Activated CD8-positive, alpha-beta memory T cell treated with anti-CD3 and anti-CD28 coated beads for 4 hours (primary cell): ENCODE measurements at places on chromosomes 4 and X.

DNA sequence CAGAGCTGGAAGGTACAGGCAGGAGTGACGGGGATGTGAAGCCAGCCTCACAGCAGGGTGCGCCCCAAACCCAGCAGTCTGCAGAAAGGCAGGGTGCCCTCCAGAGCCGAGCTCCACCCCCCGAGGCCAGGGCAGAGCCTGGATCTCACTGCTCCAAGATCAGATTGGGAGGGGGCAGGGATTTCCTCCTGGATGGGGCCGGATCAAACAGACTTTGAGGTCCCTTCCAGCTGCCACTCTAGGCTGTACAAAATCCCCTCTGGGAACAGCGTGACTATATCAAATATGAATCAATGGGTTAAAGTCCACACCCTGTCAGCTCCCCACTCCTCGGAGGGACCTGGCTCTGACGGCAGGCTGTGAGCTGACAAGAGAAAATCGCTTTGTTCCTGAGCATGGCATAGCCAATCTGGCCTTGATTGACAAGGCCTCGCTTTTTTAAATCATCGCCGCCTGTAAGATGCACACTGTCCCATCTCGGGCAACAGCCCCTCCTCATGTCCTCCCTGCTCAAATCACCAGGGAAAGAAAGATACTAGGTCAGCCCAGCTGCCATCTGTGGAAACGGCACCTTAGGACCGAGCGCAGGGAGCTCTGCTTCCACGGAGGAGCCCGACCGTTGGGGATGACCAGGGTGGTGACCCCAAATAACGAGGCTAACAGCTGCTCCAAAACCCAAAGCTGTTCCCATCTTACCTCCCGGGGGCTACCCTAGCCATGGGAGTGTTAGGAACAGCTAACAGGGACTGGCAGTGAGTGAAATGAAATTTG is 39.9 kb downstream of the PSAPL1 start:
- DNase-seq, result no peak

GRCh38 chr4:181468451-181468850 is 774.8 kb upstream of the TENM3 start:
- DNase-seq, result no peak

GRCh38 chrX:130516123-130516522 is 114.3 kb downstream of the RBMX2 start:
- DNase-seq, result no peak

DNA sequence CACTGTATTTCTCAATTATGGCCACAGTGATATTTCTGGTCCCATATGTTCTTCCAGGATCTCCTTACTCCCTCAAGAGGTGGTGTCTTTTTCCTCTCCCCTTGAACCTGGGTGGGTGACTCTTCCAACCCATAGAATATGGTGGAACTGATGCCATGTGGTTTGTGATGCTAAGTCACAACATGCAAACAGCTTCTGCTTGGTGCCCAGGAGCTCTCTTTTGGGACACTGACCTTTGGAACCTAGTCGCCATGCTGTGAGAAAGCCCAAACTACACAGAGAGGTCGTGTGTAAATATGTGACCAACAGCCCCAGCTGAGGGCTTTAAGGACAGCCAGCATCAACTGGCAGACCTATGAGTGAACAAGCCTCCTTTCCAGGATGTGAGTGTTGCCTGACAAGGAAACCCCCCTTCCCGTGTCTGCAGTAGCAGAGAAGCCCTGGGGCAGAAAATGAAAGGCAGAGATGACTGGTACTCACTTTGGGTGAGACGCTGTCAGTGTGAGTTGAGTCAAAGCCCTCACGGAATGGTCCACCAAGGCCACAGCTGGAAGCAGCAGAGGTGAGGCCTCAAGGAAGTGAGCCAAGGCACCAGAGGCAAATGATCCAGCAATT is 223.4 kb downstream of the BCOR start:
- no peak for DNase-seq

- DNase-seq, result no peak
Observed at GRCh38 chrX:136780241-136780640, 491 bp downstream of the ARHGEF6 start.

- DNase-seq, result no peak
Observed at GRCh38 chr4:98027827-98028226, 115.4 kb downstream of the STPG2 start.

DNA sequence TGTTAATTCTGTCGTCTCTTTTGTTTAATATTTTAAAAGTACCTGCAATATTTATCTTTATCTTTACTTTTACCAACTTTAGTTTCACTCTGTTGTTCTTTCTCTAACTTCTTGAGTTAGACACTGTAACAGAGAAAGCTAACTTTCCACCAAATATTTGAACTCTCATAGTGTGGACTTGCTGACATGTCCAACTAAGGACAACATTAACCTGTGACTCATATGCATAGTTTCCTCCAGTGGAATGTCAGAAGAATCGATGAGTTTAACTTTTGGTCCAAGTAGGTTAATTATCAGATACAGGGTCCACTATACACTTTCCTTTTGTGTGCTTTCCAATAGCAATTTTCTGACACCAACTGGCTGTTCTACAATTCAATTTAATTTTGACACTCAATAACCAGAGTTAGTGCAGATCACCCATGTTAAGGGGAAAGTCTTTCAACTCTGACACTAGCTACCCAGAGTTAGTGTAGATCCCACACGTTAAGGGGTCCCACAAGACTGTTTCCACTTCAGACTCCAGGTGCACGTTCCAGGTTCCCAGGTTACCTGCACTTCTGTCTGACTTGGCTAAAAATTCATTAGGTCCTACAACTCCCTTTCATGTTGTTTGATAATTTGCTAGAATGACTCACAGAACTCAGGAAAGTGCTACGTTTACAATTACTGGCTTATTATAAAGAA is 559.0 kb upstream of the AMOT start:
- DNase-seq, result no peak

DNA sequence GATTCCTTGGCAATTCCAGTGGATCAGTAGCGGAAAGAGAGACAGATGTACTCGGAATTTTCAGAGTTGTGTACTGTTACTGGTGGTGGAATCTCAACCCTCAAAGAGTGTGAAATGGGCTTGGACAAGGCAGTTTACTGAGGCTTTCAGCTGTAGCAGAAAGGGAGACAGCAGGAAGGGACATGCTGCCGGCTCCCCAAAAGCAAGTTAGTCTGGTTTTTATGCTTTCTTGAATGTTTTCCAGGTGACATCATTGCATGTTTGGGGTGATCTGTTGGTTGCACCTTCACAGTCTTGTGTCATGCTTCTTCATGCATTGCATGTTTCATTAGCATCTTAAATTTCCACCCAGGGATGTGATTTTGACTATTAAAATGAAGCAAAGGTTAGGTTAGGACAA is 1282.2 kb downstream of the ADGRL3 start:
- no peak for DNase-seq

- no peak for DNase-seq
Observed at GRCh38 chr4:142567620-142568451, 278.3 kb downstream of the INPP4B start.

DNA sequence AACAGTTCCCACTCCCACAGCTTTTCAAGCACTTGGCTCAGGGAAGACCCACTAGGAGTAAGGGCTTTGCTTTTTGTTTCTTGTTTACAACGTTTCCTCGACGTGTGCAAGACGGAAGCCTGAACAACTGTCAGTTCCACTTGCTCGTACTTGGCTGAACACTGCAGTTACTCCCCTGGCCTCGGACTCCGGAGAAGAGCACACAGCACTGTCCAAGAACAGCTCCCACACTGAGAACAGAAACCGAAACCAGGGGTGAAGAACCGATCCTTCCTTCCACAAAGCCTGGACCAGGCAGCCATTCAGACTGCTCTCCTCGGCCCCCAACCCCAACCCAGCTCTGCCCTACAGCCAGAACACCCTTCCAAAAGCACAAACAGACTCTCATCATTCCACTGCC is 25.5 kb downstream of the IRF2 start:
- no peak for DNase-seq

DNA sequence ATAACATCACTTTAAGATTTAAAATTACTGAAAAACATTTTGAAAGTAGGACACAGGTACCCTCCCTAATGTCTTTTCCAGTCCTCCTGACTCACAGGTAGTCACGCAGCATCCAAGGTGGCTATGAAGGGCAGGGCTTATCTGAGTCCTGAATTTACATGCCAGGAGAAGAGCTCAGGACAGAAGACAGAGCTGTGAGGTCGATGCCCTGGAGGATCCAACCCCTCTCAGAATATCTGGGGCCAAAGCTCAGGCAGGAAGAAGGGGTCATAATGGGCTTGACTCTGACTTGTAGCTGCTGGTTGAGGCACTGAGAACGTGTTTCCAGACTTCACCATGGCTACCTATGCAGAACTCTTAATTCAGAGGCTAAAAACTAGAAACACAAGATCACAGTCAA is 177.5 kb downstream of the AASDH start:
- no peak for DNase-seq

- DNase-seq, result no peak
Observed at GRCh38 chrX:134294548-134294947, 57.6 kb downstream of the CCDC160 start.

GRCh38 chr4:135838889-135839288 is 1637.3 kb upstream of the PABPC4L start:
- no peak for DNase-seq

- DNase-seq, result no peak
Observed at GRCh38 chr4:174460684-174461083, 61.6 kb downstream of the HPGD start.

DNA sequence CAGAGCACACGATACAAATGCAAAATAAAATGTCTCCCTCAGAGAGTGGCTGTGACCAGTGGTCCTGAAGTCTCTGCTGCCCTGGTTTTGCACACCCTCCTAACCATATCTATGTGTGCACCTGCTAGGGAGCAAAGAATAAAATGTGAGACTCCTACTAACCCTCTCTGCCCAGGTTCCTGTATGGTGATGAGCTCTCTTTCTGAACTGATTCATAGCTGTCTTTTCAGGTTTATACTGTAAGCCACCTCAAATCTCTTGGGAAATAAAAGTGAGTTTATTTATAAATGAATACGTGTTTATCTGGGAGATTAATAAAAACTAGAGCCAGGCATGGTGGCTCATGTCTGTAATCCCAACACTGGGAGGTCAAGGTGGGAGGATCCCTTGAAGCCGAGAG is 126.0 kb upstream of the RBPJ start:
- DNase-seq, result no peak

DNA sequence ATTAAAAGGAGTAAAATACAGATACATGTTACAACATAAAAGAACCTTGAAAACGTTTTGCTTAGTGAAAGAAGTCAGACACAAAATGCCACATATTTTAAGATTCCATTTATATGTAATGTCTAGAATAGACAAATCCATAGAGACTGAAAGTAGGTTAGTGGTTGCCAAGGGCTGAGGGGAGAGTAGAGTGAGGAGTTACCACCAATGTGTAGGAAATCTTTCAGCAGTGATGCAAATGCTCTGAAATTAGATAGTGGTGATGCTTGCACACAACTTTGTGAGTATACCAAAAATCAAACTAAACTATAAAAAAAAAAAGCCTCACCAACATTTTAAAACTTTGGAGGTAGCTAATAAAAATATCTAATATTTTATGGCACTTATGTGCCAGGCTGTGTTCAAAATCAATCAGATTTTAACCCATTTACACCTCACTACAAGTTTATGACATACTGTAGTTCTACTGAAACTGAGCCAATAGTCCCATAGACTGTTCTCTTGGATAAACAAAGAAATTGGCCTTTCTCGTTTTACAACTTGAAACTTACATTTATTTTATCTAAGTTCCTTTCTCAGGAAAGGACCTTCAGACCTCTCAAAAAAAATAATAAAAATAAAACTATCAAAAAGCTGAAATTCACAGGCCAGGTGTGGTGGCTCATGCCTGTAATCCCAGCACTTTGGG is 29.1 kb upstream of the KLHL8 start:
- no peak for DNase-seq

DNA sequence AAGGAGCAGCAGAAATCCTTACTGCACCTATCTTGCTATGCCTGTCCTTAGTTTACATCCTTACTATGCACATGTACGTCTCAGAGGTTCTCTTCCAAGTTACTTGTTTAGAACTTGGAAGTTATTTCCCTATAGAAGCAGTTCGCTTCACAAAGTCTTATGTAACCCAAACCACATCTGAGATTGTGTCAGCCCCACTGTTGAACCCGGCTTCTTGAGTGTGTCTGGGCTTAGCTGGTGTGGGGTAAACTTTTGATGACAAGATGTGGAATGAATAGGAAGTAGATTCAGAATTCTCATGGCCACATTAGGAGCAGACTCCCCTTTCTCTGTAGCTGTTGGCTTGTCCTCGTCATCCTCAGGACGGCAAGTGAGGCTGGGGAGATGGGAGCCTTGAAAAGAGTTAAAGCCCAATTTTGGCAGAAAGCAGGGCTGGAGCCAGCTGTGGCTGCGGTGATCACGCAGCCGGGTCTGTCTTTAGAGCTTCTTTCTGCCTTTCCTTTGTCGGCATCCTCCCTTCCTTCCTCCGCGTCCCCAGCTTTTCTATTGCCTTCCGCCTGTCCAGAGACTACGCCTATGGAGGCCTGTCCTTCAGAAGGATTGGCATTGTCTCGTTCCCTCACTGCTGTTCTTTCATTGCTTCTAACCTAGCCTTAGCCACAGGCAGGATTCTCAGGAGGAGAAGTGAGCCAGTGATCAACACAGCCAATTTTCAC is 23.0 kb upstream of the LIMCH1 start:
- DNase-seq, result no peak

GRCh38 chr4:40210776-40211175 is 13.9 kb downstream of the RHOH start:
- no peak for DNase-seq

DNA sequence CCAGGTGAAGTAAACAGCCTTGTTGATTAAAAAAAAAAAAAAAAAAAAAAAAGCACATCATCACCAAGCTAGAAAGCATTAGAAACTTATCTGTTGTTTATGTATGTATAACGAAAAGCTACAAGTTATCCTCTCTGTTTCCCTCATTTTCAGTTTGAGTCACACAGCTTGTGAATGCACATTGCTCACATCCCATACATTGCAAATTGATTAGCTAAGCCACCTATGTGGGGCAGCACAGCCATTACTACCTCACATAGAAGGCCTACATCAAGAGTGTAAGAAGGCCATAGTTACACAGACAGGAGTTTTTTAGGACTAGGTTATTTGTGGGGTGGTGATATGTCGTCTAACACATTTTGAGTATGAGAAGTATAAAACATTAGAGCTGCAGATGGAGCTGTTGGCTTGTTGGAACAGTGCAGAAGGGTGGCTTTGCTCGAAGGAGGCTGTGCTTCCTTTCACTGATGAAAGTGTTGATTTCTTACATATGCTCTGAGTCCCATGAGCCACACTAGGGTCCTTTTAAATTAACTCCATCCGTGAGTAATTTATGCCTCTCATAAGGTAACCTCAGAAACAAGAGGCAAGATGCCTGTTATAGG is 431.6 kb downstream of the GABRG1 start:
- DNase-seq, result no peak

DNA sequence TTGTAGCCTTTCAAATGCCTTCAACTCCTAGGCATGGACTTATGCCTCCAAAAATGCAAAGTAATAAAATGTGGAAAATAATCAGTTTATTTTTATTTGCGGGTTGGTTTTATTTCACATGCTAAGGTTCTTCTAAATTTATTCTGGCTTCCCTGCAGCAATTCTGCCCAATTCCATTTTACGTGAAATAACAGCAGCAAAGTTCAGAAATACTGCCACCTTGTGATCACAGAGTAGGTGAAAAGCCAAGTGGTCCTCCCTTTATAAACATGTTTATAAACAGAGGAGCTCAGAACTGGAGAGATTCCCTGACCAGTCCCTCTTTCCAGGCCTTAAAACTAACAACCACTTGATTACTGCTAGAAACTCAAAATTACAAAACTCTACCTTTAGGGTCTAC is 14.7 kb upstream of the DCHS2 start:
- DNase-seq, result no peak

- no peak for DNase-seq
Observed at GRCh38 chrX:20218836-20219505, 47.7 kb downstream of the RPS6KA3 start.

GRCh38 chr4:78320349-78320935 is 231.1 kb upstream of the ANXA3 start:
- no peak for DNase-seq

- no peak for DNase-seq
Observed at GRCh38 chr4:3311095-3311372, 18.2 kb downstream of the RGS12 start.
